Endothelial cell of umbilical vein (primary cell): ENCODE measurements at places on chromosomes 12 and 14. TPM values are rescaled to one million over a fixed set of nuclear protein-coding genes. Genes with fewer than 3 reads are reported as not detected.

The CISTR gene
- not detected in 2 replicates for total RNA-seq

The OR4E2 gene
- total RNA-seq, result not detected in 2 replicates

The VWF gene
- total RNA-seq, result 1,882 and 2,328 TPM in 2 replicates

The PIWIL1 gene
- not detected in 2 replicates for total RNA-seq

The KRT79 gene
- not detected in 2 replicates for total RNA-seq

The IFNG-AS1 gene
- total RNA-seq, result not detected in 2 replicates

The VRK1 gene
- total RNA-seq, result 31.7 and 35.1 TPM in 2 replicates

The OR11H6 gene
- total RNA-seq, result not detected in 2 replicates

The GRIN2B gene
- total RNA-seq, result not detected in 2 replicates

The SYCP3 gene
- 0.25 and 0.29 TPM in 2 replicates for total RNA-seq

The BICD1 gene
- total RNA-seq, result 45.8 and 51.0 TPM in 2 replicates

The P2RX2 gene
- total RNA-seq, result not detected in 2 replicates

The FOXA1 gene
- not detected in 2 replicates for total RNA-seq

The COL2A1 gene
- total RNA-seq, result not detected in 2 replicates

The DHRS2 gene
- total RNA-seq, result 0.44 TPM in 1 of 2 replicates, not detected in the other

The PFKM gene
- total RNA-seq, result 74.4 and 76.7 TPM in 2 replicates

The TAPBPL gene
- 9.9 and 11.7 TPM in 2 replicates for total RNA-seq

The SVOP gene
- total RNA-seq, result not detected in 2 replicates

The SERPINA10 gene
- total RNA-seq, result not detected in 2 replicates

The SLC25A47 gene
- total RNA-seq, result not detected in 2 replicates

The GPRC5D gene
- not detected in 2 replicates for total RNA-seq

The MEG3 gene
- total RNA-seq, result 227 and 508 TPM in 2 replicates

The PHETA1 gene
- 12.9 and 20.0 TPM in 2 replicates for total RNA-seq

The CCDC197 gene
- total RNA-seq, result not detected in 2 replicates

The KRT73 gene
- total RNA-seq, result not detected in 2 replicates

The OR4K1 gene
- total RNA-seq, result not detected in 2 replicates

The PRB3 gene
- total RNA-seq, result not detected in 2 replicates

The GARIN6 gene
- total RNA-seq, result not detected in 2 replicates

The ADAM21 gene
- not detected in 2 replicates for total RNA-seq

The RND1 gene
- 4.0 and 4.4 TPM in 2 replicates for total RNA-seq

The SIX6 gene
- not detected in 2 replicates for total RNA-seq

The SLCO1C1 gene
- 0.66 and 1.9 TPM in 2 replicates for total RNA-seq

The SAMD4A gene
- 88.8 and 95.3 TPM in 2 replicates for total RNA-seq

The CD27 gene
- total RNA-seq, result not detected in 2 replicates

The SERPINA4 gene
- not detected in 2 replicates for total RNA-seq

The PYGL gene
- 45.7 and 46.6 TPM in 2 replicates for total RNA-seq

The OAS2 gene
- total RNA-seq, result 2.4 and 3.1 TPM in 2 replicates

The METAP2 gene
- 89.1 and 105 TPM in 2 replicates for total RNA-seq

The CD163L1 gene
- 7.5 and 10.7 TPM in 2 replicates for total RNA-seq

The HOXC13 gene
- total RNA-seq, result not detected in 2 replicates

The ANKRD9 gene
- 24.6 and 25.9 TPM in 2 replicates for total RNA-seq

The RDH5 gene
- total RNA-seq, result 2.7 and 6.1 TPM in 2 replicates

The TMEM121 gene
- 4.8 and 5.3 TPM in 2 replicates for total RNA-seq

The PLA2G1B gene
- total RNA-seq, result not detected in 2 replicates

The TTC6 gene
- total RNA-seq, result 0.75 TPM in 1 of 2 replicates, not detected in the other

The SDR9C7 gene
- not detected in 2 replicates for total RNA-seq

The BHLHE41 gene
- 0.07 and 0.24 TPM in 2 replicates for total RNA-seq

The ANKS1B gene
- total RNA-seq, result 0.38 and 0.42 TPM in 2 replicates

The ACOT6 gene
- not detected in 2 replicates for total RNA-seq

The TMEM179 gene
- not detected in 2 replicates for total RNA-seq

The NEDD1 gene
- total RNA-seq, result 25.4 and 26.8 TPM in 2 replicates

The KSR2 gene
- 5.2 and 6.6 TPM in 2 replicates for total RNA-seq

The POLE2 gene
- total RNA-seq, result 16.4 and 18.3 TPM in 2 replicates

The SLC38A1 gene
- total RNA-seq, result 81.0 and 86.4 TPM in 2 replicates

The C12orf54 gene
- not detected in 2 replicates for total RNA-seq

The TEX52 gene
- total RNA-seq, result not detected in 2 replicates

The DNAJC22 gene
- total RNA-seq, result 1.1 and 1.3 TPM in 2 replicates
